ENCODE measurements at places on chromosomes 13 and 19. TPM values are rescaled to one million over a fixed set of nuclear protein-coding genes. Genes with fewer than 3 reads are reported as not detected.

The LILRB5 gene
- 6.0 TPM for polyA plus RNA-seq

The KASH5 gene
- polyA plus RNA-seq: not detected

The ANGPTL8 gene
- polyA plus RNA-seq: 4.8 TPM

DNA sequence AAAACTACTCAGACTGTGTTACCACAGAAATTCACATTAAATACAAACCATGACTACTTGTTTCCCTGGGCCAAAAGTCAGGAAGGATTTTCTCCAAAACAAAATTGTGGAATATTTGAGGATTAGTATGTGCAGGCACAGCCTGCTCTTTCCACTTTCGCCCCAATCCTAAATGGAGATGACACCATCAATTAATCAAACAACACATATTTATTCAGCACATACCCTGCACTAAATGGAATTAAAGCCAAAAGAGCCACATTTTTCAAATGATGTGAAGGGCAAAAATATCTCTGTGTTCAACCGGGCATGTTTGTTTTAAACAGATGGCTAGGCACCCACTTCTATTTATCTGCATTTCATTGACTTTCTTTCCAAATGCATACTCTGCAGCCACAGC, 523.1 kb downstream of the DCT start:
- no peak for DNase-seq

- no peak for DNase-seq
Measured at GRCh38 chr13:113764793-113765563, 6.0 kb downstream of the TMEM255B start.

DNA sequence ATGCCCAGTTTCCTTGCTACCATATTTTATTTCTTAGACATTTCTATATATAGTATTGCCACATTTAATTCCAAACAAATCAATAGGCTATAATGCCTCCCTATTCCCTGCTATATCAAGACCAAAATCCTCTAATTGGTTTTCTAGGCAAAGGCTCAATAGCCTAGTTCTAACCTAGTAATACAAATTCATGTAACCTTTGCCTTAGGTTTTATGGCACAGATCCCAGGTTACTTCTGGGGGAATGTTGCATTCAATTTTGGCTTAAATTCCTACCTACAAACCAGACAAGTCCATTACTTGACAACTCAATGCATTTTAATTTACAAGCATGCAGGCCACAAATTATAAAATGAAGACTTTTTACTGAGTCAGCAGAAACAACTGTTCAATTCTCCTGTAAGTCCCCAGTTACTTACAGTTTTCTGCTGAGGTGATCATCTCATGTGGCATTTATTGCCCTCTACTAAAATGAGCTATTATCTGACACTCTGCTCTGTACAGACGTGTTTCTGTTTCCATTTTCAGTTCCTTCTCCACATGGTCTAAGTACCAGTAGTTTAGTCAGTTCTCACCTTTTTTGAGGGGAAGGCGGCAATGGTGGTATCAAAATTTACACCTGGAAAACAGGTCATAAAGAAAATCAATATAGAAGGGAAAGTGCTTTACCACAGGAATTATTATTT, 11.7 kb downstream of the KCNRG start:
- DNase-seq: no peak
